ENCODE measurements at places on chromosomes 2 and 18.
A peak's percentile ranks its signal among the peaks of the same experiment; 100 is the strongest.

DNA sequence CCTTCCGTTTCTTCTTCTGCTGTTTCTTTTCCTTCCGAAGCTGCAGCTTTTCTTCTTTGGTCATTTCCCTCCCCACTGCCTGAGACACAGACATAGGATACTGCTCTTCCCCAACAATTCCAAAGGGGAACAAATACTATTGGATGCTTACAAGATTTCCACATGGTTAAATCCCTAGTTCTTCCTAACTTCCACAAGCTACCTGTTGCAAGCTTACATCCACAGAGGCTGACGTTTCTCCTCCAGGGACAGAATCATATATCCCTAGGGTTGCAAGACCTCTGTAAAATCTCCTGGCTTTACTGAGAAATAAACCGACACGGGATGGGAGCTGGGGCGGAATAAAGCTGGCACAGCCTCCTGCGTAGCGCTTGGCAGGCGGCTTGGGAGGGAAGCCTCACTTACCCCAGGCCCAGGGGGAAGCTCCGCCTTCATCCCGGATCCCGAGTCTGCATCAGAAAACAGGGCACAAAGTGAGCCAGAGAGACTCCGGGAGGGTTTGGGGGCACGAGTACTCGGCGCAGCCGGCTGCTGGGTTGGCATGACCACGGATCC lies 590 bp downstream of the EIF2B4 start:
- peak; percentile 29 for DNase-seq

- no peak for DNase-seq
These were observed 116.8 kb upstream of the ALPP start for GRCh38 chr2:232261776-232262175.

GRCh38 chr2:65604246-65604645 lies 171.8 kb upstream of the SPRED2 start:
- DNase-seq = no peak

GRCh38 chr2:14520385-14520945 lies 112.1 kb upstream of the LRATD1 start:
- no peak for DNase-seq

DNA sequence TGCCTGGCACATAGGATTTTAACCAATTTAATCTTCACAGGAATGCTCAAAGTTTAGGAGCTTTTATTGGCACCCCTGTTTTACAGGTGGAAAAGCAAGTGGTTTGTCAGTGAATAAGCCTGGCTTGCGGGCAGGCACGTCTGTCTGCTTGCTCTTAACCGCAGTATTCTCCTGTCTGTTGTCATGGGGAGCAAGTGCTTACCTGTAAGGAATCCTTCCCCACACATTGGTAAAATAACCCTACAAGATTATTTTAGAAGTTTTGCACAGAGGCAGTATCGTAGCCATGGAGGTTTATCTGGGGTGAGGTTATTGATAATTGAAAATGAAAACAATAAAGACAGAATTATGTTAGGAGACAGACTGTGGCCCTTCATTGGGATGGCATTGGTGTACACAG lies 174.9 kb downstream of the AGAP1 start:
- DNase-seq = no peak

Data from GM19239 (cell line).